ENCODE measurements at places on chromosomes 12 and 14.

- no peak for DNase-seq
Measured at GRCh38 chr14:102015045-102015685, 50.8 kb downstream of the DYNC1H1 start.

- DNase-seq: no peak
Measured at GRCh38 chr14:100135784-100136183, 23.7 kb downstream of the DEGS2 start.

- no peak for DNase-seq
Measured at GRCh38 chr12:57765698-57766463, 997 bp downstream of the CYP27B1 start.

- no peak for DNase-seq
Measured at GRCh38 chr14:101072531-101072930, 169.0 kb upstream of the RTL1 start.

DNA sequence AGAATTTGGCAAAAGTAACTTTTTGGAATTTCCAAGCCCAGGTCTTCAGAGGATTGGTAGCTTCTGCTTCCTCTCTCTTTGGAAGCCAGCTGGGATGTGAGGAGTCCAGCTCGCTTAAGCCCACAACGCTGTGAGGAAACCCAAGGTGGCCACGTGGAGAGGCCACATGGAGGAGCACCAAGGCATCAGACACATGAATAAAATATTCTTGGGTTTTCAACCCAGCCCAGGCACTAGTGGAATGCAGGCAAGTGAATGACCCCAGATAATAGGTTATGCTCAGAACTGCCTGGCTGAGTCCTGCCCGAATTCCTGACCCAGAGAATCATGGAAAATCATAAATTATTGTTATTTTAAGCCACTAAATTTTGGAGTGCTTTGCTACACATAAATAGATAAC lies 119.7 kb upstream of the PARP11 start:
- no peak for DNase-seq

DNA sequence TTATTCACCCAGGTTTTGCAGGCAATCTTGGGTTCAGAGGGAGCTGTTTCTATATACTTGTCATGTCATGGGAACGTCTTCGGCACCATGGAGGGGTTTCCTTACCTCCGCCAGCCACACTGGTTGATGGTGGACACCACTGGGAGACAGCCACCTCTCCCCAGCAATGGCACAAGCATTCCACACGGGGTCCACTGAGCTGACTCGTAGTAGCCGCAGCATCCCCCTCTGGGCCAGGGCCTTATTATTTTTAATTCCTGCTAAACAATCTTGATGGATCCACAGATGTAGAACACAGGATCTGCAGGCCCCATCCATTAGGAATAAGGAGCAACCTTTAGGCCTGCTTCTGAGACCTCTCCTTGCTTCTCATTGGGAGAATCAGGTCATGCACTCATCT lies 132.9 kb downstream of the DICER1 start:
- DNase-seq: no peak

DNA sequence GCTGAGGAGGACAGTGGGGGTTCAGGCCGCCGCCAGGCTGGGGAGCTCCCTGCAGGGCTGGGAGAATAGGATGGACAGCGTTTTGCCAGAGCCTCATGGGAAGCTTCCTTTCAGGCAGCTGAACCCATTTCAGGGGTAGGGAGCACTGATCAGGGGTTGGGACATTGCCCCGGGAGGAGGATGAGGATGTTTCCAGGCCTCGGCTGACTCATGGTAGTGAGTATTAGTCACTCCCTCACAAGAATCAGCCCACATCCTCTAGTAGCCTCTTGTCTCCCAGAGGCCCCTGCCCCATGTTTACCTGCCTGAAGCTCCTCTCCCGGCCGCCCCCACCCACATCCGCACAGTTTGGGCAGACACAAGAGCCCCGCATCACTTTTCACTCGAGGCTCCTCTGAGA lies 89.8 kb downstream of the ZFP36L1 start:
- no peak for DNase-seq

DNA sequence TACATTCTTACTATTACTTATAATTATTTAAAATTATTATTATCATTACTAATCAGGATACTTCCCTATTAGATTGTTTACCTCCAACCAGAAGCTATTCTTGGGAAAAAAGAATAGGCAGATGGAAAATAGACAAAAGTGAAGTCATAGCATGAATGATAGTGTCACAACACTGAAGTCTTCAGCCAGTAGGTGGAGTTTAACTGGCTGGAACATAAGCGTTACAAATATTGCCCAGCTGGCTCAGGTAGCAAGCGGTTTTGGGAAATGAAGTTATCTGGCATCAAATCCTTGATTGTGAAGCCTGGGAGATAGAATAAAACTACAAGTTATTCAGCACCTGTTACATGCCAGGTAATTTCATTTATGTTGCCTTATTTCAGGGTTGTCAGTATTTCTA lies 762.9 kb downstream of the C12orf50 start:
- DNase-seq: no peak

GRCh38 chr12:87323369-87323768 lies 705.8 kb downstream of the C12orf50 start:
- DNase-seq: no peak

- DNase-seq: no peak
Measured at GRCh38 chr14:33689680-33690079, 261.2 kb downstream of the EGLN3 start.

- no peak for DNase-seq
Measured at GRCh38 chr14:90578283-90578985, 181.6 kb downstream of the CALM1 start.

GRCh38 chr14:89507521-89507920 lies 90.5 kb upstream of the FOXN3 start:
- no peak for DNase-seq

DNA sequence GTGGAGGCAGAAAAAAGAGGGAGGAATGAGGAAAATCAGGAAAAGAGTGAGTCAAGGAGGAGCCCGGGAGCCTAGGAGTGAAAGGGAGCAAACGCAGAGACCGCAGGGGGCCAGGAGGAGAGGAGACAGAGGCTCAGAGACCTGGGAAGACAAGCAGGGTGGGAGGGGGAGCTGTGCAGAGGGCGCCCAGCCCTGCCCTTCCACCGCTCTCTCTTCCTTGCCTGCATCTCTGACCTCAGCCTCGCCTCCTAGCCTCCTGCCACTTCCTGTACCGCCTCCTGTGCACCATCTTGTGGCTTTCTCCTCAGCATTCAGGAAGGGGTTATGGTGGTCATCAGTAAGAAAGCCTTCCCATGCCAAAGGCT lies 1.3 kb downstream of the CLSTN3 start:
- DNase-seq: no peak

DNA sequence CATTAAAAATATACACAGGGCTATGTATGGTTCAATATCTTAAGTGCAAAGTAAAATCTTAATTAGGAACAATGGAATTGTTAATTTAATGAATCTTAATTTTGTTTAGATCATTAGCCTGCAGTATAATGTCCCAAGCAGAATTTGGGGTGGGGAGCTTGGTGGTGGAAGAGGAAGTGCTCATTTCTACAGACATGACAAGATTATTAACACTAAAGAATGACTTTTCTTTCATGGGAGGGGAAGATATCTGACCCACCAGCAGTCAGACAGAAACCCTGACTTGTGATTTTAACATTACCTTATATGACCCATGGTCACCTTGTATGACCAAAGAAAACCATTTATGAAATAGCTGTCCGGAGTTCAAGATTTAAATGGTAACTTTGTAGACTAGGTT lies 41.3 kb upstream of the HIF1A start:
- no peak for DNase-seq

DNA sequence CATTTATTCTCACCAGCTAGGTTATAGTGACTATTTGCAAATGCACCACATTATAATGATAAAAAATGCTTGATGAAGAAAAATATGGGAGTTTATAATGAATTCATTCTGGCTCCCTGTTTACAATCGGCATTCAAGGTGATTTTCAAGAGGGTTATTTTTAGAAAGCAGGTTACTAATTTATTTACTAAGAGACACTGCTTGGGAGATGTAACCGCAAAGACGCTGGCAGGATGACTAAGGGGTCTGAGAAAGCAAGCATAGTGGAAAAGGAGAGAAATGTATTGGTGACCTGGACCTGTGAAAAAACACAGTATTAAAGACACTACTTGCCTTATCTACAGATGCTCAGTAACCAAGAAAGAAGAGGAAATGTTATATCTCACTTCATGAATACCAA lies 13.3 kb upstream of the PITPNM2 start:
- no peak for DNase-seq

DNA sequence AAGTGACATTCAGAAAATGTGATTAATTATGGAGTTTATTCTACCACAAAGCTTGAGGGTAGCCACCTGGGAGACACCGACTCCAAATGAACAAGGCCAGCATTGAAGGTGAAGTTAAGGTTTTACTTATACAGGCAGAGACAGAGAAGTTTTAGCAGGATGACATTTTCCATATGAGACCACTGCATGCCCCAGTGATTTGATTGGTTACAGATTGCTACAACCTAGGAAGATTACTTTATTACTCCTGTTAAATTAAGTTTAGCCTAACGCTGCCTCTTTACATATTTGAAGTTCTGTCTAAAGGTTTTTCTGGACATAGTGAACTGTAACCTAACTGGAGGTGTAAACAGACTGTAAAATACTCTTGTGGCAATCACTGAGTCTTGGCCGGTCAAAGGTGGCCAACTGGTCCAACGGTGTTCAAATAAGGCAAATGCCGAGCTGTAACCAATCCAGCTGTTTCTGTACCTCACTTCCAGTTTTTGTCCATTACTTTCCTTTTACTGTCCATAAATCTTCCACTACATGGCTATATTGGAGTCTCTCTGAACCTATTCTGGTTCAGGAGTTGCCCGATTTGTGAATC lies 57.2 kb downstream of the RIN3 start:
- no peak for DNase-seq

DNA sequence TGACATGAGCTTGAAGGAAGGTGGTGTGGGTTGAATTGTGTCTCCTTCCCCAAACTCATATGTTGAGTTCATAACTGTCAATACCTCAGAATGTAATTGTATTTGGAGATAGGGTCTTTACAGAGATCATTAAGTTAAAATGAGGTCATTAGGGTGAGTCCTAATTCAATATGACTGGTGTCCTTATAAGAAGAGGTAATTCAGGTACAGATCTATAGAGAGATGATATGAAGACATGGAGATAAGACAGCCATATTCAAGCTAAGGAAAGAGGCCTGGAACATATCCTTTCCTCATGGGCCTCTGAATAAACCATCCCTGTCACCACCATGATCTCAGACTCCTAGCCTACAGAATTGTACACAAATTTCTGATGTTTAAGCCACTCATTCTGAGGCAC lies 514.7 kb upstream of the MGAT4C start:
- DNase-seq: no peak

GRCh38 chr12:97299847-97300246 lies 162.8 kb upstream of the RMST start:
- no peak for DNase-seq

DNA sequence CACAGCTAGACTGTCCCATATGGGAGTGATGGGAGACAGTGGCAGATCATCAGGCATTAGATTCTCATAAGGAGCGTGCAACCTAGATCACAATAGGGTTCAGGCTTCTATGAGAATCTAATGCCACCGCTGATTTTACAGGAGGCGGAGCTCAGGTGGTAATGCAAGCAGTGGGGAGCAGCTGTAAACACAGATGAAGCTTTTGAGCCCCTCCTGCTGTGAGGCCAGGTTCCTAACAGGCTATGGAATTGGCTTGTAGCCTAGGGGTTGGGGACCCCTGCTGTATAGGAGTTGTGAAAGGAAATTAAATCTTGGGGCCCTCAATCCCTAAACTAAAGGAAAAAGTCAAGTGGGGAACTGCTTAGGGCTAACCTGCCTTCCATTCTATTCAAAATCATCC lies 29.6 kb downstream of the ADIPOR2 start:
- DNase-seq: no peak

GRCh38 chr14:22852599-22852939 lies 16.2 kb downstream of the MMP14 start:
- no peak for DNase-seq

GRCh38 chr14:75132382-75133086 lies 5.7 kb upstream of the NEK9 start:
- no peak for DNase-seq

DNA sequence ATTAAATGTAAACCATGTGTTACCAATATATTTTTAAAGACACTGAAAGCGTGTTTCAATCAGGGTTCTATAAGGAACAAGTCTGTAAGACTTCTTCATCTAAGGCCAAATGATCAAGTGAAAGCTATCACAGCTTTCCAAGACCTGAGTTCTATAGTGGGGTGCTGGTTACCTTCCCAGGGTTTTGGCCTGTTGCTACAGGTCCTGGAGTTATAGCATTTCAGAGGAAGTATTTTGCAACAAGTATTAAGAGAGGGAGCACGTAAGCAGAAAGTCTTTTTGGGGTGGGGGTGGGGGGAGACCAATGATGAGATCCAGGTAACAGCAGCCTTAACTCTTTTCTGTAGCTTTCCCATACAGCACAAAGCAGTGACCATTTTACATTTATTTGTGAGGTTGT lies 43.8 kb downstream of the FOXN3 start:
- no peak for DNase-seq

DNA sequence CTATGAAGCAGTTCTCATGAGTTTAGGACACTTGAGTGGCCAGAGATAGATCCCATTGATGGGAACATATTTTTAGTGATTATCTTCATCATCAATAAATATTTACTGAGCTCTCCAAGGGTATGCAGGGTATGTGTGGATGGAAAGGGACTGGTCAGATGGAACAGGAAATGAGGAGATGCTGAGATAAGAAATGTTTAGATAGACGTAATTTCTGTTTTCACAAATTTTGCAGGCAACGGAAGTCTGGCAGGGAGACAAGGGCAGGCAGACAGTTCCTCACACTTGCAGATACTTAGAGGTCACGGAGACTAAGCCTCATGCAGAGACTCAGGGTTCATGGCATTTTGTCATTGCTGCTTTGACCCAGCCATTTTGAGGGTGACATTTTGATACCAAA lies 24.3 kb downstream of the BCL2L14 start:
- no peak for DNase-seq

- no peak for DNase-seq
Measured at GRCh38 chr12:462936-463705, 3.4 kb downstream of the B4GALNT3 start.

- DNase-seq: no peak
Measured at GRCh38 chr12:121657305-121658008, 12.0 kb downstream of the MORN3 start.

- DNase-seq: no peak
Measured at GRCh38 chr14:58813745-58814144, 176.0 kb downstream of the DACT1 start.

All from right lobe of liver (tissue), 6 donors.